NCI-H1092 treated with DMSO at 0.1 percent for 48 hours (cell line): ENCODE measurements at places on chromosomes 13 and 19.
A peak's percentile ranks its signal among the peaks of the same experiment; 100 is the strongest.

DNA sequence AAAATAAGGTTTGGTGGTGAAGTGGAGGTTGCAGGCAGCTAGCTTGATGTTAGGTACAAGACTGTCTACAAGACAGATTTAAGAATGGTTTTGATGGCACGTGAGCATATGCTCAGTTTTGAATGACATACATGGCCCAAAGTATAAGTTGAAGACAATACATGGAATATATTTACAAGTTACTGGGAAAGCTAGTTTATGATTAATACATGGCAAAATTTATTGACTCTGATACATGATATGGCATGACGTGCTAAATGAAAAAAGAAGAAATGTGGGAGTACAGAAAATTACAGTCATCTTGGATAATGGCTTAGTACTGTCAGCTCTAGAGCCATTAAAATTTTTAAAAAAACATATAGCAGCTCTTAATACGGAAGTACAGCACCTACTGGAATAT, 4.4 kb downstream of the KLF5 start:
- no peak for DNase-seq

- DNase-seq: no peak
These were observed 14.7 kb downstream of the ELL start for GRCh38 chr19:18507021-18507726.

- DNase-seq: no peak
These were observed 21.4 kb downstream of the BBC3 start for GRCh38 chr19:47209319-47210179.

DNA sequence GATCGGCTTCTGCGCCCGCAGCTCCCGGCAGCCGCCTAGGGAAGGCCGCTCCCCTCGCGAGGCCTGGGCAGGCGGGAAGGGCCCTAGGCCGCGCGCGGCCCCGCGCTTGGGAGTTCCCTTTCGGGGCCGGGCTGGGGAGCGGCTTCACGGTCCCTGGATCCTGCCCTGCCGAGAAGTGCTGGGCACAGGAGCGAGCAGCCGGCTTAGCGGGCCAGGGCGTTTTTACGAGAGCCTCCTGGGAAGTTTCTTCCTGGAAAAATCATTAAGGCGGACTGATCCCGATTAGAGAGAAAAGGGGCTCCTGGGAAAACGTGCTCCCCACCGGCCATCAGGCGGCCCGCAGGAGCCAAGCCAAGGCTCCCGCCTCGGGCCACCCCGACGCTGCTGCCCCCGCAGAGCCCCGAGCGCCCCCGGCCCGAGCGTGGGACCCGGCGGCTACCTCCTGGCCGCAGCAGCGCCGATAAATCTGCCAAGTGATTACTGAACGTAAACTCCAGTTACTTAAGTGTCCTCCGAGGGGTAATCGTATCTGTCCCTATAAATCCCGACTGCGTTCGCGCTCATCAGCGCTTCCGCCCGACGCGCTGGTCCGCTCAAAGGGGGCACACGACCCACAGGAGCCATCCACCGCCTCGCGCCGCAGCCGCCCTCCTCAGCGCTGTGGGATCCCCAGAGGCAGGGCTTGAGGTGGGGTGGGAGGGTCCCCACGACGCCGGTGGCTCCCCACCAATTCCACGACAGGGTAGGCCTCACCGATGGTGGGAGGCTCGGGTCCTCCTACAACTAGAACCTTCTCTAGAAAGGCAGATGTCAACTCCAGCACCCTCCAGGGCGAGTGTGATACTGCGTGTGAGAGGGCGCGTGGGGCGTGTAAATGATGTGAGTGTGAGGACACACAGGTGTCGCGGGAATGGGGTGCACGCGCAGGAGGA, 2.8 kb downstream of the ZIC5 start:
- peak; percentile 67 for DNase-seq

DNA sequence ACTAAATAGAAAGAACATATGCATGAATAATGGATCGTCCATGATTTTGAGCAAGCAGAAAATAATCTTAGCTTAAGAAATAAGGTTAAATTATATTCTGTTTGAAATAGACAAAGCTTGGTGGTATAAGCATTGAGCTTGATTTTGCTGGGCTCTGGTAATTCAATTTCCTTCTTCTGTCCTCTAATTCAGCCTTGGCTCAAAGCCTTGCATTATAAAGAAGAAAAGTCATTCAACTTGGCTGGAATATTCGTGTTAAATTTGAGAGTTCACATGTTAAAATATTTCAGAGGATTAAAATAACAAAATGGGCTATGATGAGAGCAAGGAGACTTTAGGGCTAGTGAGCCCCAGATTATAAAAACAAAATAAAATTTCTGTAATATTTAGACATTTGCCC, 415.4 kb upstream of the PCDH20 start:
- no peak for DNase-seq

DNA sequence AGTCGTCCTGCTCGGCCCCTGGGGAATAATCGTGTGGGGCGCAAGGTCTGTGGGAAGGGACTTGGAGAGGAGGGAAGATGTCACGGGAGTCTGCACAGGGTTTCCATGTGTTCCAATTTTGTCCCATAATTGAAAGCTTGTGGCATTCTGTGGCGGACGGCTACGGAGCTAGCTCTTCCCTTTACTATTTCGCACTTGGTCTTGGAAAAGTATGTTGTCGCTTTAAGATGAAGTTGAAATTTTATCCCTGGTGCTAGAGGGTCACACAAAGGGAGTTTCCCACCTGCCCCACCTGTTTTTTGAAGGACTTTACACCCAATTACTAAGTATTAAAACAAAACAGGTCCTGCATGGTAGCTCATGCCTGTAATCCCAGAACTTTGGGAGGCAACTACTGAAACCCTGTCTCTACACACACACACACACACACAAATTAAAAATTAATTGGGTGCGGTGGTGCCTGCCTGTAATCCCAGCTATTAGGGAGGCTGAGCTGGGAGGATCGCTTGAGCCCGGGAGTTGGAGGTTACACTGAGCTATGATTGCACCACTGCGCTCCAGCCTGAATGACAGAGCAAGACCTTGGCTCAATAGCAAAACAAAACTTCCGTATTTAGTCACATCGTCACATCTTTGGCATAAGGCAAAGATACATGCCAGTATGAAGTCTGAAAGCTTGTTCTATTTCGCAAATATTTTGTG, 967 bp upstream of the TPT1 start:
- no peak for DNase-seq

- DNase-seq: no peak
These were observed 2.1 kb downstream of the MAST1 start for GRCh38 chr19:12840091-12841079.

GRCh38 chr13:48297131-48297786, 6.3 kb upstream of the RB1 start:
- no peak for DNase-seq

- DNase-seq: no peak
These were observed 275.0 kb upstream of the DACH1 start for GRCh38 chr13:72141855-72142519.

GRCh38 chr13:27583645-27584044, 36.7 kb downstream of the LNX2 start:
- DNase-seq: no peak

- no peak for DNase-seq
These were observed 6.0 kb upstream of the RSPH6A start for GRCh38 chr19:45821103-45821521.

GRCh38 chr19:5943045-5943444, 29.0 kb downstream of the CAPS start:
- no peak for DNase-seq

- DNase-seq: no peak
These were observed 762 bp upstream of the ADM5 start for GRCh38 chr19:49688531-49689132.
